ENCODE measurements at places on chromosomes 4 and X.
A peak's percentile ranks its signal among the peaks of the same experiment; 100 is the strongest.

GRCh38 chrX:2699959-2700358, 8.9 kb downstream of the CD99 start:
- DNase-seq = no peak

DNA sequence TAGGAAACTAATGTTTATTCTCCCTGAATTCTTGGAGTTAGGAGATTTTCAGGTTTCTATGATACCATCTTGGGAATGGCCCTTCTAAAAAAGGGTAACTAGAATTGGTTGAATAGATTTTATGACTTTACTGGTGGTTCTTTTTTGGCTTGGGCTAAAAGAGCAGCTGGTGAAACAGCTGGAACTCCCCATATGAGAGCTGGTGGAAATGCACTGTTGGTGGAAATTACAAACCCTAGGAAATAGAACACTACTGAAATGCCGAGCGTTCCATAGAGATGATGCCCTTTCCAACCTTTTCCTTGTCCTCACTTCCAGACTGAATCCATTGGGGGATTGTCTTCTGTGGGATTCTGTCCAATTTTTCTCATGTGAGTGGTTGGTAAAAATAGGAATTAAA, 139.5 kb downstream of the STIM2 start:
- DNase-seq = no peak

- DNase-seq = no peak
Observed at GRCh38 chr4:73911746-73912145, 42.6 kb downstream of the CXCL1 start.

DNA sequence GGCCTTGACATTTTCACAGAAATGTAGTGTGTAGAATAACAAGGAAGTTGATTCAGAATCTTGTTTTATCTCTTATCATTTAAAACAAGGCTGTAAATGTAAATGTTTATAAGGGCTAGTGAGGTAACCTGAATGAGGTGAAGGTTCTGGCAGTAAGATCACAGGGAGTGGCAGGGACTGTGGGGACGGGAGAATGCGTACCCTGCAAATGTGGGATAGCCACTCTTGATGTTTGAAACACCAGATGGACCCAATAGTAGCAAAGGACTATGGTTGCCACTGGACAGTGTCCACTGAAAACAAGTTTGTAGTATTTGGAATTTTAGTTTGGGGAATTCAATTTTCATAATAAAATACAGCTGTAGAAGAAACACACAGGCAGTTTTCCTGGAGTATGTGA, 155.3 kb downstream of the FHIP1A start:
- DNase-seq = no peak

GRCh38 chr4:48120132-48120531, 13.9 kb downstream of the TXK start:
- DNase-seq = no peak

GRCh38 chr4:109410776-109411175, 22.8 kb upstream of the SEC24B start:
- peak; percentile 58 for DNase-seq

GRCh38 chr4:123741906-123742305, 345.3 kb downstream of the SPRY1 start:
- DNase-seq = peak; percentile 32

DNA sequence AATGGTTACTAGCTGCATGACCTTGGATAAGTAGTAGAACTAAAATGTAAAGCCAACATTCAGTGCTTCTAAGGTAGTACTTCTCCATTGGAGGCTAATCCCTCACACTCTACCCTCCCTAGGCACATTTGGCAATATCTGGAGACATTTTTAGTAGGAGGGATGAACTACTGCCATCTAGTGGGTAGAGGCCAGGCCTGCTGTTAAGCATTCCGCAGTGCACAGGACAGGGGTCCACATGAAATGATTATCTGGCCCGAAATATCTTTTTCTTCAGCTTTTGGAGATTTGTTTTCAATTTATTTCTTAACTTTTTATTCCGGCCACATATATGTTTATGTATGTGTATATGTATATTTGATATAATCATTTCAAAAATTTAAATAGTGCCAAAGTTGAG, 36.0 kb upstream of the SPANXC start:
- DNase-seq = peak; percentile 7

DNA sequence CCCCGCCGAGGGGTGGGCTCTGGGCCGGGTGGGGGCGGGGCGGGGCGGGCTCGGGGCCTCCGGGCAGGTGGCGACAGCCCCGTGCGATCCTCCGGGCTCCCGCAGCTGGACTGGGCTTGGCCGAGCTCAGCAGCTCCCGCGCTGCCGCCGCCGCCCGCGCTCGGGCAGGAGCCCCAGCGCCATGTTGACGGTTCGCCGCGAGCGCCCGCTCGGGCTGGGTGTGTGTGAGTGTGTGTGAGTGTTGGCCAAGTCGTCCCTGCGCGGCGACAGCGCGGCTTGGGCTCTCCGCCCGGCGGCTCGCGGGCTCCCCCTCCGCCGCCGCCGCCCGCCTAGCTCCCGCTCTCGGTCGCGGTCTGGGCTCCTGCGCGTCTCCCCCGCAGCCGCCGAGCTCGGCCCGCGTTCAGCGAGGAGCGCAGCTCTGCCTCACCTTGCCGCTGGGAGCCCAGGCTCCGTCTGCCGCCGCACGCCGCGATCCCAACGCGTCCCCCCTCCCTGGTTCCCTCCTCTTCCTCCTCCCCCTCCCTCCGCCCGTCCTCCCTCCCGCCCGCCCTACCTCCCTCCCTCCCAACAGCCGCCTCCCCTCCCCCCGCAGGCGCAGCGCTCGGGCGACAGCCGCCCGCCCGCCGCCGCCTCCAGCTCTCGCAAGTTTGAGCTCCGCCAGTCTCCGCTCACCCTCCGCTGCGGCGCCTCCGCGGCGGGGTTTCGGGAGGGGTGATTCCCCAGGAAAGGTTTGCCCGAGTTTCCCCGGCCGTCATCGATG, at the start of gene BCOR:
BCOR (minus strand) TSS at position 455 of the 760 bp plus-strand sequence. CDS start 20,029 bp downstream, outside the sequence.
- DNase-seq = no peak

- no peak for DNase-seq
Observed at GRCh38 chrX:11998944-11999343, 139.3 kb upstream of the FRMPD4 start.

DNA sequence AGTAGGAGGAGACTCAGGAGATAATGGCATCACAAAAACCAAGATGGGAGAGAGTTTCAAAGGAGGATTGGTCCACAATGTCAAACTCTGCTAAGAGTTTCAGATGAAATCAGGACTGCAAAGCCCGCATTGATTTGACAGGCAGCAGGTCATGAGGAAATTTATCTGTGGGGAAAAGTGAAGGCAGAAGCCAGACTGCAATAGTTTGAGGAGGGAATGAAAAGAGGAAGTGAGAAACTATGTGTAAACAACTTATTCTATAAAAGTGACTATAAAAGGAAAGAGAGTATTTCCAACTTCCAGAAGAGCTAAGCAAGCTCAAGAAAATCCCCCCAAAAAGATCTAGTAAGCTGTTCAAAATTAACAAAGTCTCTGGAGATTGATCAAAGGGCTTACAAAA, 66.3 kb upstream of the DGKK start:
- DNase-seq = no peak

DNA sequence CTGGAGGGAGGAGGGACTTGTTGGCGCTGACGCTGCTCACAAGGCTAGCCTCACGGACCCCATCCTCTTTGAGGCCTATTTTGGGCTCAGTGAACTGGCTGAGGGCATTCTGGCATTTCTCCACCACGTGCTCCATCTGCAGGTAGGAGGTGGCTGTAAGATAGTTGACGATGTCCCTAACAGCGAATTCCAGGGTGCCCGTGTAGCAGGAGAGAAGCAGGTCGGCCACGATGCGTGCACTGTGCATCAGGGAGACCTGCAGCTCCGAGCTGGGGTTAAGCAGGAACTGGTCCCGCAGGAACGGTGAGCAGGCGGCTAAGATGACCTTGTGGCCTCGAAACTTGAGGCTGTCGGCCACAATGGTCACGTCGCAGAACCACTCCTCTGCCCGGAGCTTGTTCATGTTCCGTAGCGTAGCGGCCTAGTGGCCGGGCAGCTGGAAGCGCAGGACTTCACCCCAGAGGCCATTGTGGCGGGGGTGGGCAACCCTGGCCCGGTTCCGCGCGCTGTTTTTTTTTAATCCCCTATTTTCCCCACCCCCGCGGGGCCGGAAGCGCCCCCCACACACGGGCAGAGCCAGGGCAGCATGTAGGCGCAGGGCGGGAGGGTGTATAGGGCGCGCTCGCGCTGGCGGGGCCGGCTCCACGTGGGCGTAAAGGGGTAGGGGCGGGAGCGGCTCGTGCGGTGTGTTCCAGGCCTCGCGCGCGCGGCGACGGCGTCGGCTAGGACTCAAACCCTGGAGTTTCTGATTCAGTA, 73.2 kb downstream of the UBE2K start:
- no peak for DNase-seq

GRCh38 chr4:113636438-113636818, 125.1 kb downstream of the CAMK2D start:
- no peak for DNase-seq

DNA sequence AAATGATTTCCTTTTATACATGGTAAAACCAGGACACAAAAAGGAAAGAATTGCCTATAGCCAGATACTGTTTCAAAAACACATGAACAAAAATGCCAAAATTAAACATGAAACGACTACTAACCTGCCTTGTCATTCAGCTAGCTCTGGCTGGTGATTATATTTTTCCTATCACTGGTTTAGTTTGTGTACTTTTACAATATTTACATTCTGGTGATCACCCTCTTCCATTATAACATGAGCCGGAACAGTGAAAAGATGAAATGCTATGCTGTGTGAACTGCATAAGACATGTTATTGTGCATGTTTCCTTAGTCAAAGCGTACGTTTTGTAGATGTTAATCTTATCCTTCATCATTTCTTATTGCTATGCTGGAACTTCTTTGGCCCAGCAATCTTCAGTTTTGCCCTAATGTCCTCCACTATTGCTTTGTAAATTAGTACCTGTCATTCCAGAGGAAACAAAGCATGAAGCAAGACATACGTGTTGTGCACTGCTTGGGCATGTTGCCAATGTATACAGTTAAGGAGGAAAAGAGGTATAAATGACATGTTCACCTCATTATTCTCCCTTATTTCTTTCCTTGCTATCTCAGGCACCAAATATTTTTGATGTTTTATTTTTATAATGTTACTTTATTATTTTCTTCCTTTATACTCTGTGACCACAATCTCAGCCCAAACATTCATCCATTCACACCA, 386.3 kb downstream of the ARHGAP24 start:
- no peak for DNase-seq

- DNase-seq = no peak
Observed at GRCh38 chr4:6687947-6688878, 5.5 kb upstream of the S100P start.

DNA sequence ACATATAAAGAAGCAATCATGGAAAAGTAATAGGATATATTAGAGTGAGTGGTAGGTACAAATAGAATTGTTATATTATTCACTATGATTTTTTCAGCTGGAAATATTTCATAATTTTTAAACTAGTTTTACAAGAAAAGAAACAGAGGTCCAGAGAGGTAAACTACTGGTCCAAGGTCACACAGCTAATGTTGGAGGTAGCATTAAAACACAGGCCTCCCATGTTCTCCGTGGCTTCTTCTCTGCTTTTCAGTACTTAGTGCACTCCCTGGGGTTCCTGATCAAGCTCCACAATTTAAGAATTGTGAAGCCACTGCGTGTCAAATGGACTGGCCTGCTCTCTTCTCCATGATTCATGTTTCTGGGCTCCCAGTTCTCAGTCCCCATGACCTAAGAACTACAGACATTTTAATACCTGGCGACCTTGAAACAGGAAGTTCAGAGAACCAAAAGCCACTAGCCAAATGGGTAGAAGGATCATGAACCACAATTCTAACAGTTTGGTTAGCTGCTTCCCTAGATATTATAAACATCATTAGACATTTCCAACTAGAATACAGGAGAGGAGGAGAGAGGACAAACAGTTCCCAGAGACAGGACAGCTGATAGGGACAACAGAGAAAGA, 172.0 kb upstream of the KLF3 start:
- DNase-seq = no peak

- DNase-seq = no peak
Observed at GRCh38 chrX:79369871-79370270, 2.7 kb upstream of the ITM2A start.

- peak; percentile 83 for DNase-seq
Observed at GRCh38 chr4:74555231-74555630, 110.3 kb downstream of the AREG start.

GRCh38 chr4:96326846-96327245, 487.0 kb downstream of the PDHA2 start:
- DNase-seq = peak; percentile 14

DNA sequence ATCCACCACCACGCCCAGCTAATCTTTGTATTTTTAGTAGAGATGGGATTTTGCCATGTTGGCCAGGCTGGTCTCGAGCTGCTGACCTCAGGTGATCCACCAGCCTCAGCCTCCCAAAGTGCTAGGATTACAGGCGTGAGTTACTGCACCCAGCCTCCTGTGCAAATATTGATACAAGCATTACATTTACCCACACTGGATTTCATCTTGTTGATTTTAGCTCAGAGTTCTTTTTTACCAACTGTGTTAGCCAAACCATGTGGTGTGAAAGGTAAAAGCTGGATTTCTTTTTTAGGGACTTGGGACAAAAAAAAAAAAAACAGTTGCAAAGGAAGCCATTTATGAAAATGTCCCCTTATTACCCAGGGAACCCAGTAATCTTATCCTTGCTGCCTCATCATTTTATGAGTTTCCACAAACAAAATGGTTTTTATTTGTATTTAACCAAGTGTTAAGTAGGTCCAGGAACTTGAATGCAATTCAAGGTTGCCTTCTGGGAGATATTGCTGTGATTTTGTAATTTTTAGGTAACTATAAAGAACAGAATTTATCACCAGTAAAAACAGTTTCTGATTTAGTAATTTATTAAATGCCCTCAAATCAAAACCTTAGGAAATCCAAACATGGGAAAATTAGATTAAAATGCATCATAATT, 202.5 kb downstream of the PALLD start:
- peak; percentile 37 for DNase-seq

DNA sequence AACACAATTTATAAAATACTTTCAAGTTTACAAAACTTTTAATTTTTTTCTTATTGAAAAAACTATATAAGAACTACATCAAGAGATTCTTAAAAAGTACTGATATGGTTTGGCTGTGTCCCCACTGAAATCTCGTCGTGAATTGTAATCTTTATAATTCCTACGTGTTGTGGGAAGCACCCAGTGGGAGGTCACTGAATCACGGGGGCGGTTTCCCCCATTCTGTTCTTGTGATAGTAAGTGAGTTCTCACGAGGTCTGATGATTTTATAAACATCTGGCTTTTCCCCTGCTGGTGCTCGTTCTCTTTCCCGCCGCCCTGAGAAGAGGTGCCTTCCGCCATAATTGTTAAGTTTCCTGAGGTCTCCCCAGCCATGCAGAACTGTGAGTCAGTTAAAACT, 88.5 kb downstream of the FRAS1 start:
- peak; percentile 30 for DNase-seq

GRCh38 chrX:46588263-46588662, 14.7 kb downstream of the CHST7 start:
- peak; percentile 82 for DNase-seq

All from astrocyte of the spinal cord (primary cell).